ENCODE measurements at places on chromosomes 2 and 18.

- no peak for DNase-seq
These were observed 146.9 kb downstream of the TTC32 start for GRCh38 chr2:19754907-19755306.

GRCh38 chr2:239667431-239667985, 266.7 kb upstream of the HDAC4 start:
- no peak for DNase-seq

GRCh38 chr2:120976501-120977307, 241.0 kb downstream of the GLI2 start:
- DNase-seq: no peak

- DNase-seq: no peak
These were observed 18.4 kb upstream of the MAL start for GRCh38 chr2:95007031-95007609.

DNA sequence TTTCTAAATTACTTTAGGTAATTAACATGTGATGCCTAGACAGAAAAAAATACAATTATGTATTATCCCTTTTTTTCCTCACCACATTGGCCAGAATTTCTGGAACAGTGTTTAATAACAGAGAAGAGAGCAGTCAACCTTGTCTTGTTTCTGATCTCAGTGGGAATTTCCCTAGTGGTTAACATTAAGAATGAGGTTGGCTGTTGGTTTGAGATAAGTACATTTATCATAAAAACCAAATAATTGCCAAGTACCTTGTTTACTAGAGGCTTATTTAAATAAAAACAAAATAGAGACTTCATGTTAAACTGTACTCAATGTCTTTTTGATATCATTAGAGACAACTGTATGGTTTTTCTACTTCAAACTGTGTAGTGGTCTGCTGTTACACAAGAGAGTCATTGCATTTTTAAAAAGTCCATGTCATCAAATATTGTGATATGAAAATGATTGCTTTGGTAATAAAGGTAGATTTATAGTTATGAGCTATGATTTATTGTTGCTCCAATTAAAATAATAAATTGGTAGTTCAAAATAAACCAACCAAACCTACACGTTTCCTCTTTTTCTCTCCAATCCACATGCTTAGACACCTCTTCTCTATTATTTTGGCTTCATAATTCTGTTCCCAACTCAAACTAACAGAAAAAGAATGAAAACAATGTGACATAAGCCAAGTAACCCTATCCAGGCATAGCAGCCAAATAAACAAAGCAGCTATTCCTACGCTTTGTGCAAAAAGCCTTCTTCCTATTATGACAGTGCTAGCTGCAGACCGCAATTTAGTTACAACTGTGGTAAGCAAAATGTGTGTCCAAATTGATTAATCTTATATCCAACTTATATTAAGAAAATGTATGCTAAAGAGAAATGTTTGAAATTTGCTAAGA, 20.9 kb upstream of the TANK start:
- DNase-seq: peak; percentile 73

DNA sequence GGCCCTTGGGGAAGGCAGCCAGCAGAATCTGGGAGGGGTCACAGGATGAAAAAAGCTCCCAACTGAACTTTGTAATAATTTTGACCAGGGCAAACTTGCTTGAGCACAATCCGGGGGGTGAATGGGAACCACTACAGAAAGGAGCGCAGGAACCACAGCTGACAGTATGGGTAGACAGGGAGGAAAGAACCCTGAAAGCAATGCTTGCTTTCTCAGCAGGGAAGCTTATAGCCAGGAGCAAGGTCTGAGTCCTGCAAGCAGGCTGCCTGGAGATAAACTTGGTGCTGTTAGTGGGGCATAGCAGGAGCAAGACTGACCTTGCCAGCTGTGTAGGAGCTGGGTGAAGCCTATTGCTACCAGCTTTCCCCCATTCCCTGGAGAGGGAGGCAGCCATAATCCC, 195.2 kb downstream of the MTCL1 start:
- DNase-seq: no peak

GRCh38 chr18:73670039-73670438, 477.6 kb downstream of the FBXO15 start:
- no peak for DNase-seq

DNA sequence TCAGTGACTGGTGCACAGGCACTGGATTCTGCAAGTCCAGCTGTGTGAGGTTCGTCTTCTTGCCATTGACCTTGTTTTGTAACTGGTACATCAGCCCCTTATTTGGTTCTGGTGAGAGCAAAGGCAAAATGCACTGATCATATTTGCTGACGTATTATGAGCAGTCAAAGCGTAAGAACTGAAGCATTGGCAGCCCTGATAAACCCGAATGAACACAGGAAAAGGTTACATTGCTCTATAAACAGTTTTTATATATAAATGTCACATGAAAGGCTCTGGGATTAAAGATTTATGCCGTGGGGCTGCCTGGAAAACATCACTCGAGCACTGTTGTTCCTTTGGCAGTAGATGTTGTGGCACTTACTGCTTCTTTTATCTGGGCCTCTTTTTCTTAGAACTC, 167.9 kb downstream of the IRS1 start:
- DNase-seq: no peak

- no peak for DNase-seq
These were observed 398.9 kb upstream of the FANCL start for GRCh38 chr2:58640042-58640441.

GRCh38 chr2:24022324-24022974, 12.6 kb downstream of the MFSD2B start:
- no peak for DNase-seq

GRCh38 chr2:127330753-127331152, 36.8 kb upstream of the ERCC3 start:
- DNase-seq: no peak

DNA sequence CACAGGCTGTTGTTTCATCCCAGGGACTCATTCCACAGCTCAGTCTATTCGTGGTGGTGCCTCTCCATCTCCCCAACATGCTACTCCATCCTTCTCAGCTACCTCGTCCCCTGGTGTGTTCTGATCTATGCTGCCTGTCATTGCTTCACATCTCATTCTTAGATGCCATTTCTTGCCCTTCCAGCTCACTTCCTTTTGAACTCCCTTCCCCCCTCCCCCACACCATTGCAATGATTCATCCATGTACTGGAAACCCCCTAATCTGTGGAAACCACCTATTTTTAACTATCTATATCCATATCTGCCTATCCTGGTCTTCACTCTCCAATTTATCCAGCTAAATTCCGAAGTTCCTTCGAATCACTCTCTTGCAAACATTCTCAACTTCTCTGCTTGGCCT, 65.7 kb upstream of the PARD3B start:
- no peak for DNase-seq

GRCh38 chr18:53219853-53220252, 879.9 kb downstream of the DCC start:
- DNase-seq: no peak

DNA sequence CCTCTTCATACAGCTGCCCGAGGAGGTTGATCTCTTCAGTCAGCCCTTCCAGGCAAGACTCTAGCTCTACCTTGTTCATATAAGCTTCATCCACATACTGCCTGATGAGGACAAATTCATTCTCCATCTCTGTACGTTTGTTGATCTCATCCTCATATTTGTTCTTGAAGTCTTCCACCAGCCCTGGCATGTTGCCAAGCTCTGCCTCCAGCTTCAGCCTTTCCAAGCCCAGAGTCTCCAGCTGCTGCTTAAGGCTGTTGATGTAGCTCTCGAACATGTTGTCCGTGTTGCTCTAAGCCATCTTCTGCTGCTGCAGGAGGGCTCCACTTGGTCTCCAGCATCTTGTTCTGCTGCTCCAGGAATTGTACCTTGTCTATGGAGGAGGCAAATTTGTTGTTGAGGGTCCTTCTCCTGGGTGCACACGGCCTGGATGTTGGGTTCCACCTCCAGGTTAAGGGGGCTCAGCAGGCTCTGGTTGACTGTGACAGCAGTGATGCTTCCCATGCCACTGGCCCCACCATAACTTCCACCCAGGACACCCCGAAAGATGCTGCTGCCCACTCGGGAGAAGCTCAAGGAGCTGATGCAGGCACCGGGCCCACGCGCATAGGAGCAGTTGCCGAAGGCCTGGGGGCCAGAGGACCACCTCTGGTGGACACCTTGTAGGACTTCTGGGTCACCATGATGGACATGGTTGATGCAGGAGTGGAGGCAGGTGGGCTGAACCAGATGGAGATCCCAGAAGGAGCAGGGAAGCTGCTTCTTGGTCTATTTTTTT, 30.3 kb downstream of the ICA1L start:
- DNase-seq: peak; percentile 11

GRCh38 chr2:232278534-232278933, 100.0 kb upstream of the ALPP start:
- DNase-seq: no peak

GRCh38 chr2:176105730-176106580, 1.1 kb upstream of the HOXD11 start:
- DNase-seq: no peak

DNA sequence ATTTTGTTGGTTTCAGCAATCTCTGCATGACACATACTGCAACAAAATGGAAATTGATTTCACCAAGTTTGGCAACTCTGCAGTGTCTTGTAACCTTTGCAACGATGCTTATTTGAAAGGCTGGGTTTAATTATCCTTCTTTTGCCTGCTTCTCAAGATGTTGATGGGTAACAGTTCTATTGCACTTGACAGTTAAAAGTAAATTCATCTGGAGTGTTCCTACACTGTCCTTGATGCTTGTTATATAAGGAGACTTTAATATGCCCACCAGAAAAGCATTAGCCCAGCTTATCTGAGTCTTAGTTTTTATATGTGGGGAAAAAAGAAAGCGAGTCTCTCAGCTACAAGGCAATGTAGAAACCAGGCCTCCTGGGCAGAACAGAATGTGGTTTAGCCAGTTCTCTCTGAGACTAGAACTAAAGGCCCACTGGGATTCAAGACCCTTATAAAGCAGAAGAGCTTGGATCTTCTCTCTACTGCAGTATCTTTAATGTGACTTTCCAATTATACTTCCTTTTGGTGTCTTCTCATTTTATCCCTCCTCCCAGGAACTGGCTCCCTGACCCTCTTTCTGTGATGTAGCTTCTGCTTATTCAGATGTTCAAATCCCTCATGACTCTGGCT, 106.8 kb upstream of the LYPD6 start:
- DNase-seq: no peak

- no peak for DNase-seq
These were observed 39.0 kb downstream of the EEF1B2 start for GRCh38 chr2:206198677-206199076.

- DNase-seq: peak; percentile 22
These were observed 201.7 kb downstream of the MREG start for GRCh38 chr2:215811409-215812345.

GRCh38 chr2:160353166-160353565, 140.4 kb downstream of the RBMS1 start:
- DNase-seq: peak; percentile 58

GRCh38 chr18:9403795-9404564, 69.4 kb downstream of the TWSG1 start:
- peak; percentile 69 for DNase-seq

GRCh38 chr2:200352636-200353035, 46.1 kb downstream of the SPATS2L start:
- no peak for DNase-seq

DNA sequence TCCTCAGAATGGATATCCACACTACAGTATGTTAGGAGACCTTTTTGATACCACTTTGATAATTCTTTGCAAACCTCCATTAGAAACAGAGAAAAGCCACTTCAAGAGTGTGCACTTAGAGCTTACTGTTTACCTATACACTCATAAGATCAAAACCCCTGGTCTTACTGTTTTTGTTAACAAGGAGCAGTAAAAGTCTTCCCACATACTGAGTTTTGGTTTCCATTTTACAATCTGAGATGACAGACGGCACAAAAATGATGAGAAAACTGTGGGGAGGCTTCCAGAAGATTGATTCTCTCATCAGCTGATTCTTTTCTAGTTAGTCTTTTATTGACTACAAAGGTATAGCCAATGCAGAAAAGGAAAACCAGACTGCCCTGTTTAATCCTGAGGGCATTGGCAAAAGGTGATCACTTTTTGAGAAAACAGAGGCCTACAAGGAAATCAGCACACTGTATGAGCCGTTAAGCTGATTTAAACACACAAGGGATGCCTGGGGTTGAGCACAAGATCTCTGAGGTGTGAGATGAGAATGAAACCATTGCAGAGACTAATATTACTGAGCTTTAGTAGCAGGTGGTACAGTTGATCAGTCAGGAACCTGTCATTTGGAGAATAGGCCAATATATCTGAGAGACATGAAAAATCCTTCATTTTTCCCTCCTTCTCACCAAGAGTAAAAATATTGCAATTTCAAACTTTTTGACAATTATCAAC, 368.6 kb downstream of the GRB14 start:
- DNase-seq: no peak

- peak; percentile 19 for DNase-seq
These were observed 21.8 kb downstream of the CWC22 start for GRCh38 chr2:179985163-179985820.

GRCh38 chr2:132733094-132733493, 63.1 kb upstream of the LYPD1 start:
- no peak for DNase-seq

- no peak for DNase-seq
These were observed 128.9 kb upstream of the GATA6 start for GRCh38 chr18:22040533-22040932.

DNA sequence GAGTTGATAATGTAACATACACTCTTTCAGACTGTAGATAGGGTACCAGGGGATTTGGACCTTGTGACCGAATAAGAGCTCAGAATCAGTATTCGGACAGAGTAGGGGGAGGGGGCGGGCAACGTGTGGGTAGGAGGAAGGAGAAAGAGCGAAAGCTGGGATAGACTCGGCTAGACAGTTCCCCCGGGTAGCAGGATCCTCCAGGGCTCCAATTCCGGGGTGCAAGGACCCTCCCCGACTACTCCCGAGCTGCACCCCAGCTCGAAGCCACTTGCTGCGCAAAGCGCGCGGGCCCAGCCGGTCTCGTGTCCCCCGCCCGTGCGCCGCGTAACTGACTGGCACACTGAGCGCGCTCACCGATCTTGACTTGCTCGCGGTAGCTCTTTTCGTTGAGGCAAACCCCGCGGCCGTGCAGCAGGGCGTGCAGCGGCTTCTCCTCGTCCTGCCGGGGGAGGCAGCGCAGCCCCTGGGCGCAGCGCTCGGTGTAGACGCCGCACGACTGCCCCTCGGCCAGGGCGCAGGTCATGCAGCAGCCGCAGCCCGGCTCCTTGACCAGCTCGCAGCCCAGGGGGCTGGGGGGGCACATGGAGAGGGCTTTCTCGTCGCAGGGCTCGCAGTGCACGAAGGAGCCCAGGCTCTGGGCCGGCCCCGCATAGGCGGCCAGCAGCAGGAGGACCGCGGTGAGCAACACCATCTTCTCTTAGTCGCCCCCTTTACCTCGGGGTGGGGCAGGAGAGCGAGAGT, 1.1 kb downstream of the IGFBP5 start:
- peak; percentile 60 for DNase-seq

- no peak for DNase-seq
These were observed 197.8 kb downstream of the RDH14 start for GRCh38 chr2:18362696-18363095.
